ENCODE measurements at places on chromosomes 2 and 18. TPM values are rescaled to one million over a fixed set of nuclear protein-coding genes. Genes with fewer than 3 reads are reported as not detected.

VWA3B gene
- not detected for total RNA-seq

ITGB6 gene
- total RNA-seq = 16.7 TPM

LCT gene
- total RNA-seq = not detected

CDK15 gene
- total RNA-seq = 4.6 TPM

NEU2 gene
- total RNA-seq = not detected

NYAP2 gene
- total RNA-seq = not detected

KLHL30 gene
- total RNA-seq = 0.98 TPM

RGPD3 gene
- total RNA-seq = 2.2 TPM

CROCC2 gene
- total RNA-seq = 0.33 TPM

GRCh38 chr2:180707884-180708205 is 272.6 kb upstream of the UBE2E3 start:
- no peak for DNase-seq

DNA sequence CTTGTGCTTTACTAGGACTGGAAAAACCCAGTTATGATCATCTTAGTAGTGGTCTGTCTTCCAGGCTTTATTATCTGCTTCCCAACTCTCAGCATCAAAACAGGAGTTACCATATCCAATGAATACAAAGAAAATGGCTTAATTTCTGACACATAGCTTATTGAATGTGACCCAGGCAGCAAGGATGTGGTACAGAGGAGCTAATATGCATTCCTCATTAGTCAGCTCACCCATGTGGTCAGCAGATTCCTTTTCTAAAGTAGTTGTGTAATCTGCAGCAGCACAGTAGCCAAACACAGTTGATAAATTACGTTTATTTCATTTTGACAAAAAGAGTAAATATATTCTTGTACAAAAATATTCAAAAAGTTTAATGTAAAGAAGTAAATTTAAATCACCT is 43.6 kb downstream of the TSPYL6 start:
- no peak for DNase-seq

GRCh38 chr2:60548845-60549237 is 4.6 kb downstream of the BCL11A start:
- DNase-seq = no peak

DNA sequence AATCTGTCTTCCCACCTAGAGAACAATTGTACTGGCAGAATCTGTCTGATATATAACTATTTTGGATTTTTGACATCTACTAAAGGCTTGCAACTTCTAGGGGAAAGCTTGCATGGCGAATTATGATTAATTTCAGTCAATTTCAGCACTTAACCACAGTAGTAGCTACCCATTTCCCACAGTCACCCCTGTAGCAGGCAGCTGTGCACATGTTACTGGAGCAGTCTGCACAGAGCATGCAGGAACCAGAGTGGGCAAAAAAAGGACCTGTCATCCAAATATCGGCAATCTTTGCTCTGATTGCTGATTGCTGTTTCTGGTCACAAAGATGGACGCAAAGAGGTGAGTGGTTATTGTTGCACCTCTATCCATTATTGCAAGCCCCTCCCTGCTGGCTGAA is 473.3 kb downstream of the SPAG16 start:
- DNase-seq = no peak

GRCh38 chr18:79426376-79427300 is 30.9 kb downstream of the NFATC1 start:
- no peak for DNase-seq

GRCh38 chr18:46411867-46412690 is 244.9 kb downstream of the LOXHD1 start:
- no peak for DNase-seq

DNA sequence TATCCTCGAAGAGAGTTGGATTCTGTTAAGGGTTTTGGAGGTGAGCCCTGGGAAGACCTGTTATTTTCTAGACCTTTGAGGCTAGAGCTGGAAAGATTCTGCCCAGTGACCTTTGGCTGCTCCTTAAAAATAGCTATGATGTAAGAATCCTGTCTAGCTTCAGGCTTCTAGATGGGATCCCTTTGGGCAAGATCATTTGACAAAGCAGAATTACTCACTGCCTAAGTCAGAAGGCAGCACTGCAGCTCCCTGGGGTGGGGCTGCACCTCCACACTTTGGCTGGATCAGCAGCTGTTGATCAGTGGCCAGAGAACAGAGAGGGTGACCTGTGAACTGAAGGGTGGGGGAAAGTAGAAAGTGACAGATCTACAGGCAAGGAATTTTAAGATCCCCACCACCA is 103.8 kb downstream of the ASAP2 start:
- no peak for DNase-seq

GRCh38 chr2:50178050-50178449 is 853.9 kb downstream of the NRXN1 start:
- no peak for DNase-seq

DNA sequence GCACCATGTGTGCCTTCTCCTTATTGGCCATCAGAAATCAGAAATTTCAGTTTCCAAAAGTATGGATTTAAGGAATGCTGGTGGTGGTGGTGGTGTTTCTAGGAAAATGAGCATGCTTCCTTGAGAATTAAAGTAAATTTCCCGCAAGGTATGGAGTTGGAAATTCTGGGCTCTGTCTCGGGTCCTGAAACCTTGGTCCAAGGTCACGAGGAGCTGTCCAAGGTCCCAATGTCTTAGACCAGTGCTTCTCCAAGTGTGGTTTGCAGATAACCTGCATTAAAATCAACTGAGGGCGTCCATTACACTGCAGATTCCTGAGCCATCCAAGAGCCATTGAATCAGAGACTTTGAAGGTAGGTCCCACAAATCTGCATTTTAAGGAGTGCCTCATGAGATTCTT is 210.9 kb upstream of the PKDCC start:
- DNase-seq = no peak

- DNase-seq = no peak
Observed at GRCh38 chr2:128446049-128446873, 127.6 kb upstream of the HS6ST1 start.

DNA sequence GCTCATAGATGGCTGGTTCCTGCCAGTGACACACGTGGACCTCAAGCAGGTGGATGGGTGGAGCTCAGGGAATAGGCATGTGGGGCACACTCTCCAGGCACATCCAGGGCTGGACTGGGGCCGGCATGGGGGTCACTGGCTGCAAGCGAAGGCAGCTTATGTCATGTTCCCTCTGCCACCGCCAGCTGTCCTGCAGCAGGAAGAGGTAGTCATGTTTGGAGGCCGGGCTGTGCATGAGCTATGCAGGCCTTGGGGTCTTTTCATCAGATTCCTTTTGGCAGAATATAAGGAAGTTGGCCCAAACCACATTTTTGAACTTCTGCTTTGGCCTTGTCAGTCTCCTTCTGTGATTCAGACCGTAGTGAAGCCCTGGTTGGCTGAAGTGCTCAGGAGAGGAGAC is 61.5 kb downstream of the AGAP1 start:
- no peak for DNase-seq

GRCh38 chr2:81007104-81007503 is 702.6 kb upstream of the LRRTM1 start:
- DNase-seq = no peak

- DNase-seq = no peak
Observed at GRCh38 chr2:30865243-30865642, 58.0 kb upstream of the CAPN13 start.

GRCh38 chr18:56291294-56291693 is 347.1 kb downstream of the TXNL1 start:
- no peak for DNase-seq

DNA sequence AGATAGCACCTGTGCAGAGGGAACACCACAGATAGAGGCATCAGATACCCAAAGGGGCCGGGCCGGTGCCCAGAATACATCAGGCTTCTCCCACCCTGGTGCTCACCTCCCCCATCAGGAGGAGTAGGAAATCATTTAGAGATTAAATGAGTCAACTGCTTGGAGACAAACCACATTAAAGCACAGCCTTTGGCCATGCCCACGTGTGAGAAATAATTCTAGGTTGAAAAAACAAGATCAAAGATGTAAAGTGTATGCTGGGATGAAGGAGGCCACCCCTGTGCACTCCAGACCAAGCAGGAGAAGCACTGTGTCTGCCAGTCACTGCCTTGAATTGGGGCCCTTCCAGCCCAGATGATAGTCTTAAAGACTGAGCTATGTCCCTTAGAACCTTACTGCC is 152.8 kb upstream of the ACAA2 start:
- no peak for DNase-seq

GRCh38 chr2:173417802-173418201 is 63.1 kb downstream of the CDCA7 start:
- DNase-seq = no peak

- no peak for DNase-seq
Observed at GRCh38 chr2:88131201-88131998, 3.5 kb upstream of the FABP1 start.

GRCh38 chr2:236980961-236981360 is 104.7 kb upstream of the COPS8 start:
- no peak for DNase-seq

- no peak for DNase-seq
Observed at GRCh38 chr18:40855661-40856060, 1099.4 kb upstream of the PIK3C3 start.

GRCh38 chr2:9170458-9171130 is 36.0 kb upstream of the ASAP2 start:
- no peak for DNase-seq

DNA sequence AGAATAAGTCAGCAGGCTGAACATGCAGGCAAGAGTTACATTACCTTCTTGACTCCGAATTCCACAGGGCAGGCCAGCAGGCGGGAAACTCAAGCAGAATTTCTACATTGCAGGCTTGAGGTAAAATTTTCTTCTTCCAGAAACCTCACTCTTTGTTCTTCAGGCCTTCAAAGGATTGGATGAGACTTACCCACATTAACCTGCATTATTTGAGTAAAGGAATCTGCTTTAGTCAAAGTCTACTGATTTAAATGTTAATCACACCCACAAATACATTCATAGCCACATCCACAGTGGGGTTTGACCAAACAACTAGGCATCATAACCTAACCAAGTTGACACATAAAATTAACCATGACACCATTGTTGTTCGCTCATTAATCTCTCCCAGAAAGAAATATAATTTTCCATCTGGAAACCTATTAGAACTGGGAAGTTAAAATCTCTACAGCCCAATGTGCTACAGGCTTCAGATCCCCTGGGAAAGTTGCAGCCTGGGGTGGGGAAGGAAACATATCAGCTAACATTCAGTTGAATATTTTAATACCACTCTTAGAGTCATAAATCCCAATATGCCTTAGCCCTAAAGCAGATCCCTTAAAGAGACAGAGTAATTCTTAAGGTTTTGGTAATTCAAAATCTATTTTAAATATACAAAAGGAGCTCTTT is 468.2 kb upstream of the TNP1 start:
- DNase-seq = no peak

GRCh38 chr2:54675281-54675680 is 48.2 kb upstream of the EML6 start:
- DNase-seq = no peak

All from breast epithelium (tissue), 4 donors.